Amniotic epithelial cell (primary cell): ENCODE measurements at places on chromosomes 7 and 10.

GRCh38 chr7:18529239-18529638, 33.7 kb downstream of the HDAC9 start:
- no peak for DNase-seq

DNA sequence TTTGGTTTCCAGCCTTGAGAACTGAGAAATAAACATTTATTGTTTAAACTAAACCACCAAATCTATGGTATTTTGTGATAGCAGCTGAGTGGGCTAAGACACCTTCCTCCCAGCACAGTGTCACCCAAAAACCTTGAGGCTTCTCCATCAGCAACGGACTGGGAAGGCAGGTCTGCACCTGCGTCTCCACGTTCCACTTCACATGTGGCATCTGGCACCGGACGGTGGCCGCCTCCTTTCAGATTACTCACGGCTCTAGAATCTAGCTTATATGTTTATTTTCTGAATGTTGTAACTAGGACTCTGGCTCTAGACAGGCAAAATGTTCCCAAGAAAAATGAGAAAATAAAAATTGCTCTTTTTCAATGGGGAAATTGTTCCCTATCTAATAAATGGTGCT, 201.0 kb downstream of the ADARB2 start:
- DNase-seq = no peak

DNA sequence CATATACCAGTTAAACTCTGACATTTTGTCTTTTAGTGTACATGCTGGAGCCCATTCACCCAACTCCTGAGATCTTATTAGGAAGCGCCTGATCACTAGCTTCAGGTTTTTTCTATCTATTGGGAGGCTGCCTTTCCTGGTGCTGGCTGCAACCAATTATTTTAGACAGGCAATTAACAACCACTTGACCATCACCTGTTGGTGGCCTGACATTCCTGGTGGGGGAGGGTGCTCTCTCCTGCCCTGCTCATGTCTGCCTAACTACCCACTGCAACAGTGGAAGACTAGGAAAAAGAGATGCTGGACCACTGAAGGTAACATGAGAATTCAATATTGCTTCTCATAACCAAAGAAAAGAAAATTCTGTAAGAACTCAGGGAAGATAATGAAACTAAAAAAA, 190.3 kb upstream of the GRM3 start:
- DNase-seq = no peak

DNA sequence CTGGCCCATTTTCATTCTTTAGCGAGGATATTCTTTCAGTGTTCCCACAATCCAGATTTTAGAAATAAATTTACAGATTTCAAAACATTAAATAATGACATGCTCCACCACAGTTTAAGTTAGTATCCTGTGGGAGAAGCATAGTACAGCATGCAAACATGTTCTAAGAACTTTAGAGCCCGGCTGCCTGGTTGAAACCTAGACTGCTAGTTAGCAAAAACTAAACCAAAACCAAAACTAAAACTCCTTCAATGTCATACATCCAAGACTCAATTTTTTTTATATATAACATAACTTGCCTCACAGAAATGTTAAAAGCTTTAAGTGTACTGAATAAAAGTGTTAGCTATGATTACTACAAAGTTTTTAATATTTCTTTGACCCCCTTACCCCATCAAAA, 17.0 kb downstream of the TRA2A start:
- no peak for DNase-seq

DNA sequence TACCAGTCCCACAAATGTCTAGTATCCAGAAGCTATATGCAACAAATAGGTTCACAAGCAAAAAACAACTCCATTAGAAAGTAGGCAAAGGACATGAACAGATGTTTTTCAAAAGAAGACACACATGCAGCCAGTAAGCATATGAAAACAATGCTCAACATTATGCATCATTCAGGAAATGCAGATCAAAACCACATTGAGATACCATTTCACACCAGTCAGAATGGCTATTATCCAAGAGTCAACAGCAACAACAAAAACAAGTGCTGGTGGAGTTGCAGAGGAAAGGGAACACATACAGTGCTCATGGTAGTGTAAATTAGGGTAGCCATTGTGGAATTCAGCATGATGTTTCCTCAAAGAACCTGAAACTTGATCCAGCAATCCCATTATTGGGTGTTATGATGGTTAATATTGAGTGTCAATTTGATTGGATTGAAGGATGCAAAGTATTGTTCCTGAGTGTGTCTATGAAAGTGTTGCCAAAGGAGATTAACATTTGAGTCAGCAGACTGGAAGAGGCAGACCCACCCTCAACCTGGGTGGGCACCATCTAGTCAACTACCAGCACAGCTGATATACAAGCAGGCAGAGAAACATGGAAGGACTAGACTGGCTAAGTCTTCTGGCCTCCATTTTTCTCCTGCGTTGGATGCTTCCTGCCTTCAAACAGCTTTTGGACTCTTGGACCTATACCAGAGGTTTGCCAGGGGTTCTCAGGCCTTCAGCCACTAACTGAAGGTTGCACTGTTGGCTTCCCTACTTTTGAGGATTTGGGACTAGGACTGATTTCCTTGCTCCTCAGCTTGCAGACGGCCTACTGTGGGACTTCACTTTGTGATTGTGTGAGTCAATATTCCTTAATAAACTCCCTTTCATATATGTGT, 218.4 kb upstream of the SEMA3D start:
- DNase-seq = peak; percentile 1

- peak; percentile 81 for DNase-seq
Measured at GRCh38 chr7:80876894-80877414, 41.9 kb downstream of the SEMA3C start.

GRCh38 chr7:85947767-85948166, 695.9 kb upstream of the GRM3 start:
- no peak for DNase-seq

- peak; percentile 76 for DNase-seq
Measured at GRCh38 chr7:87413951-87414793, 61.3 kb downstream of the ABCB4 start.

- no peak for DNase-seq
Measured at GRCh38 chr10:12700557-12700874, 301.0 kb downstream of the CCDC3 start.

DNA sequence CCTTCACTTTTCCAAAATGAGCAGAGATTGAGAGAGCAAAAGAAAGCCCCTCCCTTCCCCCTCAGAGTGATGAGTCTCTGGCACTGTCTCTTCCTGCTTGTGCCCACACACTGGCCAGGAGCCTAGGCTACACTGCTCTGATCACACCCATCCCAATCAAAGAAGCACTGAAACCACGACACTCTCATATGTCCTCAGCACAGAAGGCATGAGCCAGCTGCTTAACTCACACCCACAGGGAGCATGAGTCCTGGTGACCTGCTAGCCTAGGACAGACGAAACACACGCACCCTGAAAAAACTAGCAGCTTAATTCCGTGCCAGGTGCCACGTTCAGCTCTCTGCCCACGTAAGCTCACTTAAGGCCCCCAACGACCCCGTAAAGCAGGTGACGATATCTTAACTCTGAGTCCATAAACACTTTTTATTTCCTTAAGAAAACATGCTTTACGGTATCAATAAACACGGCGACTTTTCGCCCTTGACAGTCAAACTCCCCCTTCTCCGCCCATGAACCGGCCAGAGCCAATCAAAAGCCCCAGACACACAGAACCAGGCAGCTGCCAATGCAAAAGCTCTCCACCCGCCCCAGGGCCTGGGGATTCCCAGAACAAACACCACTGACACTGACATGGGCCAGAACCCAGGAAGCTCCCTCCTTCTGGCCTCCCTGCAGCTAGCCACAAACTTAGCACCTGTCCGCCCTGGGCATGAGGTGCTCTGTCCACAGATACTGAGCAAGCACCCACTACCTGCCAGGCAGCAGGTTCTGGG, 69.0 kb downstream of the TNRC18 start:
- peak; percentile 73 for DNase-seq

DNA sequence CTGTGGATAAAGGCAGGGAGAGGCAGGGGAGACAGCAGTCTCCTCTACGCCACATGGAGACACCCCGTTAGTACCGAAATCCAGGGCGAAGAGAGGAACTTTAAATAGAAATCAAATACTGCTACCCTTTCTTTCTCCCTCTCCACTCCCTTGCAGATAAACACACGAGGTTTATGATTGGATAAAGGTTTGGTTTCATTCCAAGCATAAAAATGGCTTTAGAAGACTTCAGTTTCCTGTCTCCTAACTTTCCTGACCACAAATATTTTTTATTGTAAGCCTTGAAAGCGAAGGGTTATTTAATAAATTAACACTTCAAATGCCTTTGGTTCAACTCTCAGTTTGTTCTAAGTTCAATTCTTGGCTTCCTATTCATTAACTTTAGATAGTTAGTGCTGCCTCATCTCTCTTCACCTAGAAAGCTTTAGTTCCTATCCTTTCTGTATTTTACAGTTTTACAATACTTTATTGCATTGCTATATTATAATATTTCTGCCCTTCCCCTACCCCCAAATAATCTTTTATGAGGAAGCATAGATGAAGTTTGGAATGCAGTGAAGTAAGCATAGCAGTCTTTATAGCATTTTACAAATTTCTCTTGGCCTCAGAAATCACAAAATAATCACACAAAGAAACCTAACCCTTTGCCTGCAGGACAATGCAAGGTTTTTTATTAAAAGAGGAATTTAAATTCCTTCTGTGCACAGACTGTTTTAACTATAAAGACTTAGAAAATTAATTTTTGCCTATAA, 31.5 kb upstream of the ARID5B start:
- peak; percentile 55 for DNase-seq

GRCh38 chr10:119665901-119666708, 14.9 kb downstream of the BAG3 start:
- peak; percentile 45 for DNase-seq

DNA sequence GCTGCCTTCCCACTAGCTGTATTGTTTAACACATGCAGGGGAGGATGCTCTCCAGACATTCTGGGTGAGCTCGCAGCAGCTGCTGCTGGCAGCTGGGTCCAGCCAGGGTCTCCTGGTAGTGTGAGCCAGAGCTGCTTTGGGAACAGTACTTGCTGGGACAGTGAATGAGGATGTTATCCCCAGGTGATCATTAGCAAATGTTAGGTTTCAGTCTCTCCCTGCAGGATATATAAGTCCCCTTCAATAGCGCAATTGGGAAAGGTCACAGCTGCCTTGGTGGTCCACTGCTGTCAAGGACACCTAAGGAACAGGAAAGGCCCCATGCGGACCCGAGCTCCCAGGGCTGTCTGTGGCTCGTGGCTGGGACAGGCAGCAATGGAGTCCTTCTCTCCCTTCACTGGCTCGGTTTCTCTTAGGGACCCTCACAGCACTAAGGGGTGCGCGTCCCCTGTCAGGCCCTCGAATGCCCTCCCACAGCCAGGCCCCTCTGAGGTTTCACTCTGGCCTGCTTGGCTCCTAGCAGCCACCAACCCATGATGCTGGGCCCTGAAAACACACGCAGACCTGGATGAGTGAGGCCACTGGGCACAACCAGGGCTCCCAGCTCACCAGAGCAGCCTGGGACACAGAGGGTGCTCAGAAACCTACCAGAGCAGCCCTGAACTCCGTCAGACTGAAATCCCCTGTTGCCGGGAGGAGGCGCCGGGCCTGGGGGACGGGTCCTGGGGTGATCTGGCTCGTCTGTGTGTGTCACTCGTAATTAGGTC, 173.0 kb upstream of the LANCL2 start:
- no peak for DNase-seq

DNA sequence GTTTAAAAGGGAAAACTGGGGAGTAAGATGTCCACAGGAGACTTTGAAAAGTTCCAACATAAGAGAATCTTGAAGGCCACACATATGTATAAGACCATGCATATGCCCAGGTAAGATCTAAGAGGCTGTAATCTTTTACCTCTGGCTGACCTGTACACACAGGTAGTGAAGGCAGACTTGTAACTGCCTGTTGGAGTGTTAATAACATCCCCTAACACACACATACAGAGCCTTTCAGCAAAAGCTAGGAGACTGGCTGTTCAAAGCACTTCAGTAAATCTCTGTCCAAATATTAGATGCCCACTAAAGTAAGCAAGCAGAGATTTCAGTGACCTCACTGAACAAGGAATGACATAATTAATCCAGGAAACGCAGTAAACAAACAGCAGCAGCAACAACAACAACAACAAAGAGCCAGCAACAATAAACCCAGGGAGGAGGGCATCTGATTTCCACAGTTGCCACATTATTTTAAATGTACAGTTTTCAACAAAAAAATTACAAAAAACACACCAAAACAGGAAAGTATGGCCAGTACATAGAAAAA, 15.0 kb downstream of the CYP51A1 start:
- DNase-seq = no peak

DNA sequence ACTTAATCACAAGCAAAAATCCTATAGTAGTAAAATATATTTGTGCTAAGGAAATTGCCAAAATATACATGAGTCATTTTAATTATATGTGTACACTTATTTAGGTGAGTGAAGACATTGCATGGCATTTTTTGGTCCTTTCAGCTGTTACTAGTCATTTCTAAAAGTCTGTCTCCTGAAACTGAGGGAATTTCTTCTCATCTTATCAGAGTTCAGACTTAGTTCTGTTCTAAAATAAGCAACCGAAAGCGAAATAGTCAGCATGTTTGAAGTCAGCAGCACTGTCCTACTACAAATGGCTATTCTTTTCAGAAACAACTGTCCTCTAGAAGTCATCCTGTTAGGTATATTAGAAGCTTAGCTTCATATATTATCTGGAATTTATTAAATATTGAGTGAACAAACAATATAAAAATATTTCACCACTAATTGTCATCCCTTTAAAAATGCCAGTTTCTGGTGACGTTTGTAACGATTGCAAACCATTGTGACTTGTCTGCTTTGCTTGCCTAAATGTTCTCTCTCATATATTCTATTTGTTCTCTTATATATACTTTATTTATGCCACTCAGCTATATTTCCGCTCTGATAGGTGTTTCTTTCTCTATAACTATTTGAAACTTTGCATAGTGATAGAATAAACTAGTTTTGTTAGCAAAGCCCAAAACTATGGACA, 227.4 kb upstream of the KAT6B start:
- DNase-seq = peak; percentile 59

DNA sequence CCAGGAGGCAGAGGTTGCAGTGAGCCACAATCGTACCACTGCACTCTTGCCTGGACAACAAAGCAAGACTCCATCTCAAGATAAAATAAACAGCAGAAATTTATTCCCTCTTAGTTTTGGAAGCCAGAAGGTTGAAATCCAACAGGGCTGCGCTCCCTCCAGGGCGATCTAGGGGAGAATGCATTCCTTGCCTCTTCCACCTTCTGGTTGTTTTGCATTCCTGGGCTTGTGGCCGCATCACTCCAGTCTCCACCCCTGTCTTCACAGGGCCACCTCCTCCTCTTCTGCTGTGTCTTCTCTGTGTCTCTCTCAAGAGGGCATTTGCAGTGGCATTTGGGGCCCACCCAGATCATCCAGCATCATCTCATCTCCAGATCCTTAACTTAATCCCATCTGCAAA, 36.2 kb downstream of the LIMK1 start:
- DNase-seq = no peak

GRCh38 chr7:4641091-4641666, 40.9 kb upstream of the FOXK1 start:
- DNase-seq = no peak
